ENCODE measurements at places on chromosomes 4 and X.

- DNase-seq = no peak
Observed at GRCh38 chr4:7865533-7865932, 74.1 kb downstream of the AFAP1 start.

GRCh38 chr4:55866973-55867574 lies 13.6 kb downstream of the EXOC1 start:
- peak; percentile 82 for DNase-seq

- DNase-seq = peak; percentile 64
Observed at GRCh38 chr4:10371869-10372471, 85.3 kb downstream of the ZNF518B start.

DNA sequence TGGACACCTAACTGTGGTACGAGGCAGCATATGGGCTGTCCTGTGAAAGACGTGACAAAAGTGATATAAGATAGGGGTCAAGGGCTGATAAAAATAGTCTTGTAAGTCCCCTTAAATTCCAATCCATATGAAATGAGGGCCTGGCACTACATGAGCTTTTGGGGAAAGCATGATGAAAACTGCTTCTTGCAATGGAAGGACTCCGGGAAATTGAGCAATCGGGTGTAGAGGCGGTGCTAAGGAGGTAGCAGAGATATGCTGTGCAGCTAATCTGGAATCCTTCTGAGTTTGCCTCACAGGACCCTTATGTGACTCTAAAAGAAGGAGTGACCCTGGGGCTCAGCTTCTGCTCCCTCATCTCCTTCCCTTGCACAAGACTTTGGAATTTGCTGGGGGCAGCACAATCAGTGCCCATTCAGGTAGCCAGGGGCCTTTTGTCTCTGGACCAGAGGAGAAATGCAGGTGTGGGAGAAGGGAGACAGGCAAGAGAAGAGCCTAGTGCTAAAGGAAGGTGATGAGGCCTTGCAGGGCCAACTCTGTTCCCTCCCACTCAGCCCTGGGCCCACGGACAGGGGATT lies 12.8 kb downstream of the CLDN2 start:
- peak; percentile 60 for DNase-seq

DNA sequence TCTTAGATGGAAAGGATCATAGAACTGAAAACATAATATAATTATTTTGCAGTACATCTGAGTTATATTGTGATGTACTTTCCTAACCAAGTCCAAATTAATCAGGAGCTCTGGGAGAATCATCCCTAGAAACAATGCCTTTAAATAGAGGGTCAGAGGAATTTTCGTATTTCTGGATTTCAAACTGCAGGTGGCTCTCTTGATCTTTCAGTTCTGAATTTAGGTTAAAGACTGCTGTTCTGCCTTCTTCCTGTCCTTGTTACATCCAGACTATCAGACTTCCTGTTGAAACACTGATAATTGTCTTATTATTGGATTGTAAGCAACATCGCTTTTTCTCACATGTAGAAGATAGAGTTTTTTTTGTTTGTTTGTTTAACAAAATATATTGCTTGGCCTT lies 142.7 kb downstream of the RPA4 start:
- peak; percentile 24 for DNase-seq

GRCh38 chrX:12955882-12956703 lies 18.8 kb upstream of the TMSB4X start:
- DNase-seq = peak; percentile 86

GRCh38 chr4:183738081-183738673 lies 79.1 kb downstream of the TRAPPC11 start:
- DNase-seq = no peak

DNA sequence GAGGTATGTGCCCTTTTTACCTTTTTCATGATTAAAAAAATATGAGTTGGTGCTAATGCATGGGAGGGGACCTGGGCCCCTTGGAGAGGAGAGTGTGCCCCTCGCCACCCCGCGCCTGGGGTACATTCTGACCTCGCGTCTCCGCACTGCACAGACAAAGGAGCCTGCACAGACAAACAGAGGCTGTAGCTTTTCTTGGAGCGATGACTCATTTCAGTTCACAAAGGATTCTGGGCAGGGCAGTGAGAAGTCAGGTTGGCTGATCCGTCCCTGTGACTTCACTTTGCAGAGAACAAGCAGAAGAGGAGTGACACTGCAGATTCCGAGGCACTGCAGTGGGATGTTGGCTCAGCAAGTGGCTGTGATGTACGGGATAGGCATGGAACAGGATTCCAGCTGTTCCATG lies 82.9 kb downstream of the STOX2 start:
- peak; percentile 90 for DNase-seq

DNA sequence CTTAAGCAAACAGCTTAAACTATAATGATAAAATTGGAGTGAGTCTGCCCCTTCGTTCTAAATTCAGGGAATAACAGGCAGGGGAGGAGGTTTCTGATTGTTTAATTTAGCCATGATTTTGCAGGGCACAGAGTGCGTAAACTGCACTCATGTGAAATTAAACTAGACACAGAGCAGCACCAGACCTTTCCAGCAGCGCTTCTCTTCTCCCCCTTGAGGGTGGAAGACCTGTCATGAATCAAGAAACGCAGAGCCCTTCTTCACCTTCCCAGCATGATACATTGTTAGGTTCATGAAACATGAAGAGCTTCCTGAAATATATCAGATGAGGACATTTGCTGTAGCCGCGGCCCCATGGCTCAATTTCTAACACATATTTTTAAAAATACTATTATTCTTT lies 63.1 kb downstream of the FAM114A1 start:
- DNase-seq = no peak

DNA sequence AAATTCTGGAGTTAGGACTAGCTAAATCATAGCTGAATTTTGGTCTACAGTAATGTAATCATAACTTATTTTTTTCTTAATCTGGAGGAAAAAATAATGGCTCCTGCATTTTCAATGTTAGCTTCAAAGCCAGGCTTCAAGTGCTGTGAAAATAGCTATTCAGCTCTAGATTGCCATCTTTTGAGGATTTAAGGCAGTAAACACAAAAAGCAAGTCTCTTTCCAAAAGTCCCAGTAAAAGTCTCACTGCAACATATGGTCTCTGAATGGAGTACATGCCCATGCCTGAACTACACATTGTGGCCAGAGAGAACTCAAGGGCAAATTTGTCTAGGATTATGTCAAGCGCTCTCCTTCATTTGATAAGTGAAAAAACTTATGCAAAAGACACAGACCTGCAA lies 720.9 kb downstream of the FSTL5 start:
- no peak for DNase-seq

DNA sequence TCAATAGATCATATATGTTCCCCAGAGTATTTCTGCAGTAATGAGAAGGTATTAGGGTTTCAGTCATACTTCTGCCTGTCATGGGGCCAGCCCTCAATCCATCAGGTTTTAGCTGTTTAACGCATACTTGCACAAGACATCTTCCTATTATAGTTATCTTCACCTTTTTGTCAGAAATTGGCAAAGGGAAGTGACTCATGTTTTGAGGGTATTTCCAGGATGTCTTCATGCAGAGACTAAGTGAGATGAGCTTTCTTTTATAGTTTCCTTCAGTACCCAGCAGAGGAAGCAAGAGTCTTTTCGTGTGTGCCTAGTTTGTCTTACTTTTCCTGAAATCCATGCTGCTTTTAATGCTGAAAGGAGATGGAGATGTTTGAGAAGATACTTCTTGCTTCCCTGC lies 9.5 kb downstream of the CSTF2 start:
- DNase-seq = peak; percentile 77

Measured in iris pigment epithelial cell (primary cell).